Right atrium auricular region (tissue), 2 donors: ENCODE measurements at places on chromosomes 2 and 18.

DNA sequence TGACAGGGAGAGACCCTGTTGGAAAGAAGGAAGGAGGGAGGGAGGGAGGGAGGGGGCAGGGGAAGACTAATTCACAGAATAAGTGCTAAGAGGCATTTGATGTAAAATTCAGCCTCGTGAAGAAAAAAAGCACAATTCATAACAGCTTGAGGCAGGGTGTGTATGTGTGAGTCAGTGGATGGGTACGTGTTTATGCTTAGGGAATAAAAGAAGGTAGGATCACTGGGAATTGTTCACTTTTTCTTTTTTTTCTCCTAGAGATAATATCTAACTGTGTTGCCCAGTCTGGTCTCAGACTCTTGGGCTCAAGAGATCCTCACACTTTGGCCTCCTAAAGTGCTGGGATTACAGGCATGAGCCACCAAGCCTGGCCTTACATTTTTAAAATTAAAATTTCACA lies 39.2 kb downstream of the WDR33 start:
- no peak for DNase-seq

GRCh38 chr2:28400419-28400818 lies 7.8 kb downstream of the FOSL2 start:
- DNase-seq: no peak

DNA sequence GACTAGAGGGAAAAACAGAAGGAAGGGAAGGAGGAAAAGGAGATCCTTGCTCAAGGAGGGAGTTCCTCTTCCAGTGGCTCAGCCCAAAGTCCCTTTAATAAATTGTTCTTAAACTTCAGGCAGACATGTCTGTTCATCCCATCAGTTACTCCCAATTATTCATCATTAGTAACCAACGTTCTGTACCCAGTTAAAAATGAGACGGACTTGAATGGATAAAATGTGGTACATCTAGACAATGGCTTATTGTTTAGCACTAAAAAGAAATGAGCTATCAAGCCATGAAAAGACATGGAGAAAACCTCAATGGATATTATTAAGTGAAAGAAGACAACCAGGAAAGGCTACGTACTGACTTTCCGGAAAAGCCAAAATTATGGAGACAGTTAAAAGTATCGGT lies 50.8 kb upstream of the ACSL3 start:
- DNase-seq: no peak

DNA sequence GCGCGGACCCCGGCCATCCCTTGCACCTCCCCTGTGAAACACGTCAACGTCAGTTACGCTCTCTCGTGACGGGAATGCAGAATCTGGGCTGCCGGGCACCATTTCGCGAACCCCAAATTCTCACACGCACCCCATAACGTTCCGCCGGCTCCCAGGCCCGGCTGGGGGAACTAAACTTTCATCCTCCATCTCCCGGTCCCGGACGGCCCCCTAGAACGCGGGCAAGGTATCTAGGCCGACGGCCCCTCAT lies 544 bp downstream of the DNAJC27 start:
- no peak for DNase-seq

DNA sequence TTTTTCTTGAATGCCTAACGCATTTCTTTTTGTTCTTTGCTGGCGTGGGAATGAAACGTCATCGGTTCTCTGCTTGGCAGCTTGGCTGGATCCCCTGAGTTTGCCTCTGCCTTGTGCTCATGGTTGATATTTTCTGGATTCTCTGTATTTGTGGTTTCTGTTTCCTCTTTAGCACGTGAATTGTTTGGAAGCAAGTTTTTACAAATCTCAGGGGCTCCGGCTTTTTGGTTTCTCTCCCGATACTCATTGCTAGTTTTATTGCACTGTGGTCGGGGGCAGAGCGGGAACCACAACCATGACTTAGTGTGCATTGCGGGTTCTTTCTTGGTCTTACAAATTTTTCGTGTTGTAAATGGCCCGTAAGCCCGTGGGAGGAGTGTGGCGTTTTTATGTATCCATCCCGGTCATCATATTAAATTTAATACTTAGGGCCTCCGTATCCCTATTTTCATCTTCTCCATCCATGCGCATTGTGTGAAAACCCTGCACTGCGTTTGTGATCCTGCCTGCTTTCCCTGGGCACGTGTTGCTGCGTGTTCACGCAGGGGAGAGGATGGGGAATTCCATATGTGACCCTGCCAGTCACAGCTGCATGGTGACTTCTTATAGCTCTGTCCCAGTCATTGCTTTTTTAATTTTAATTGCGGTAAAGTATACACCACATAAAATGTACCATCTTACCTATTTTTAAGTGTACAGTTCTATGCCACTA lies 9.4 kb downstream of the RAMP1 start:
- peak; percentile 52 for DNase-seq
